ENCODE measurements at places on chromosomes 3 and 15. TPM values are rescaled to one million over a fixed set of nuclear protein-coding genes. Genes with fewer than 3 reads are reported as not detected.

The DLL4 gene
- total RNA-seq, result not detected

The GP5 gene
- 0.62 TPM for total RNA-seq

The FGF7 gene
- not detected for total RNA-seq

The TNFAIP8L3 gene
- total RNA-seq, result not detected

The ZBED2 gene
- total RNA-seq, result 394 TPM

The SCG5 gene
- total RNA-seq, result 0.94 TPM

The C3orf70 gene
- total RNA-seq, result not detected

The LRRC34 gene
- total RNA-seq, result 3.9 TPM

The DCP1A gene
- 23.8 TPM for total RNA-seq

The ACTC1 gene
- not detected for total RNA-seq

The SERINC4 gene
- total RNA-seq, result 0.15 TPM

The ANKRD34C gene
- total RNA-seq, result not detected

The CNTN3 gene
- total RNA-seq, result not detected

The STAC gene
- total RNA-seq, result not detected

The LSAMP gene
- not detected for total RNA-seq

The DISP2 gene
- total RNA-seq, result 0.02 TPM

The ERC2 gene
- total RNA-seq, result 0.12 TPM

The ATP13A5 gene
- total RNA-seq, result not detected

The CCDC14 gene
- 48.4 TPM for total RNA-seq

The CLDN11 gene
- total RNA-seq, result not detected

The PCSK6 gene
- 0.64 TPM for total RNA-seq

The PGBD4 gene
- total RNA-seq, result 2.0 TPM

The ERICH6 gene
- total RNA-seq, result not detected

The INKA1 gene
- 0.37 TPM for total RNA-seq

The PP2D1 gene
- total RNA-seq, result not detected

The ITIH1 gene
- total RNA-seq, result not detected

The SEMA5B gene
- total RNA-seq, result not detected

The GLDN gene
- not detected for total RNA-seq

The ARIH2 gene
- total RNA-seq, result 96.1 TPM

The ST8SIA2 gene
- total RNA-seq, result not detected

The GCNT3 gene
- total RNA-seq, result not detected

The PTPN23 gene
- 21.6 TPM for total RNA-seq

The FAM107A gene
- total RNA-seq, result not detected

The ITGA11 gene
- 0.02 TPM for total RNA-seq

The MORC1 gene
- not detected for total RNA-seq

The SRP14 gene
- 198 TPM for total RNA-seq

The SCAANT1 gene
- not detected for total RNA-seq

The PFN2 gene
- total RNA-seq, result 4.5 TPM

The NBEAL2 gene
- 92.4 TPM for total RNA-seq

The B3GNT5 gene
- total RNA-seq, result 18.8 TPM

The CPEB1 gene
- total RNA-seq, result not detected

The FHIT gene
- 22.7 TPM for total RNA-seq

The TMC3 gene
- not detected for total RNA-seq

The RGMA gene
- 0.47 TPM for total RNA-seq

The MYRIP gene
- not detected for total RNA-seq
